Kidney tubule cell (primary cell): ENCODE measurements at places on chromosomes 6 and 20.

GRCh38 chr6:135419162-135419561, 78.4 kb downstream of the AHI1 start:
- no peak for DNase-seq

DNA sequence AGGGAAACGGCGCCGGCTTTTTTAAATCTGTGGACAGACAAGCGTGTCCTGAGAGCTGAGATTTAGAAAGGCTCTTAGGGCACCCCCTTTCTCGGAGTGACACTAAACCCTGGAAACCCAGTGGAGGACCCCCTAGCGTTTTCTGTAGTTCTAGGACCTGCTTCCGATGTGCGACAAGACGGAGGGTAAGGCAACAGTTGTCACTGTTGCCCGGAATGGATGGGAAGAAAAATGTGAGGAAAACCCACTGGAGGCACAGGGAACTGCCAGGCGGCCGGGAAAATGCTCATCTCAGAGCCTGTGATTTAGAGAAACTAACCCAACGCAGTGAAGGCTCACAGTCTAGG, 551 bp upstream of the ATP5F1E start:
- no peak for DNase-seq

DNA sequence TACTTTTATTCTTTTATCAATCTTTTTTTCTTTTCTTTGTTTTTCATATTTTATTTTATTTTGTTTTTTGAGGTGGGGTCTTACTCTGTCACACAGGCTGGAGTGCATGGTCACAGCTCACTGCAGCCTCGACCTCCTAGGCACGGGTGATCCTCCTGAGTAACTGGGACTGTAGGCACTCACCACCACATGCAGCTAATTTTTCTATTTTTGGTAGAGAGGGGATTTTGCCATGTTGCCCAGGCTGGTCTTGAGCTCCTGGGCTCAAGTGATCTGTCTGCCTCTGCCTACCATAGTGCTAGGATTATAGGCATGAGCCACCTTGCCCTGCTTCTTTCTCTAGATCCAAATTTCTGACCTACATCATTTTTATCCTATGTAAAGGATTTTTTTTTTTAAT, 153.2 kb downstream of the CDKAL1 start:
- DNase-seq = no peak

DNA sequence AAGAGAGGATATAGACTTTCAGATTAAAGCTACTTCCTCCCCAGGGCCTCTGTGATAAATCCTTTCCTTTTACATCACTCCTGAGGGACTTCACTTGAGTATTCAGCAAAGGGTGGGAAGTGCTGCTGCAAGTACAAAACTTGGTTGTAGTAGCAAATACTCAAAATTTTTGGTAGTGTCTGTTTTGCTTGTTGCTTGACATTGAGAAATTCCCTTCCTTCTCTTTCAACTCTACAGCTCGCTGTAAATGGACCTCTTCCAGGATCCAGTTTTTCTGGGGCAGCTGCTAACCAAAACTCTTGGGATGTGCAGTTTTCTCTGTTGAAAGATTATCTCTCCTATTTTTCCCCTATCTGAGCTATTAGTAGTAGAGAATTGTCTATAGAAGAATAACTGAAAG, 472.0 kb downstream of the CD109 start:
- no peak for DNase-seq

DNA sequence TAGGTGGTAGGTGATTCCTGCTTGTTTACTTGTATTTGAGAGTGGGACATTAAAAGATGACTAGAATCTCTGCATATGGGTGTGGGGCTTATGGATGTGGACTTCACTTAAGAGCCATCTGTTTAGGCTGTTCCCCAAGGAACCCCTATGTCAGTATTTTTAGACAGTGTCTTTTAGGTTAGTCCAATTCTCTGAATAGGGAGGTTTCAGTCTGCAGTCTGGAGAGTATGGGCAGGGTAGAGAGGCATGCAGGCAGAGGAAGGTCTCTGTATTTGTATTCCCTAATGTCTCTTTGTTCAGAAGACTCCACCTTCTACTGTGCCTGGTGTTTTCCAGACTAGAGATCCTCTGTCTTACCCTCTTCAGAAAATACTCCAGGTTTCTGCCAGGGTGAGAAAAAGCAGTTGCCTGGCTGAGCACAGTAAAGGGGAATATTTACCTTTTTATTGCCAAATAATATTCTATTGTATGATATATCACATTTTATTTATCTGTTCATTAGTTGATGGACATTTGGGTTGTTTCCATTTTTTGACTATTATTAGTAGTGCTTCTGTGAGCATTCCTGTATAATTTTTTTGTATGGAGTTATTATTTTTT, 19.1 kb downstream of the SLX4IP start:
- no peak for DNase-seq

GRCh38 chr6:37868447-37868825, 48.9 kb downstream of the ZFAND3 start:
- peak; percentile 82 for DNase-seq
